ENCODE measurements at places on chromosomes 5 and 9.

DNA sequence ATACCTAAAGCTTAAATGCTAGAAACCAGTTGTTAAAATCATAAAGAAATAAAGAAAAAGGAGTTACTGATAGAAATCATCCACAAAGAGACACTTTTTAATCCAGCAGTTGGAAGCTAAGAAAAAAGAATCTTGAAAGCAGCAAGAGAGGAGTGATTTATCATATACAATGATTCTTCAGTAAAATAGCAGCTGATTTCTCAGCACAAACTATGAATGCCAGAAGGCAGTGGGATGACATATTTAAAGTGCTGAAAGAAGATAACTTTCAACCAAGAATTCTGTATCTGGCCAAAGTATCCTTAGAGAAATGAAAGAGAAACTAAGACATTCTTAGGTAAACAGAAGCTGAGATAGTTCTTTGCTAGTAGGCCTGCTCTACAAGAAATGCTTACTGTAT, 366.0 kb downstream of the HTR1A start:
- DNase-seq = no peak

- no peak for DNase-seq
These were observed 26.9 kb upstream of the PCA3 start for GRCh38 chr9:76737154-76737902.

GRCh38 chr5:85441156-85441555, 1056.5 kb upstream of the EDIL3 start:
- DNase-seq = no peak

- no peak for DNase-seq
These were observed 1.2 kb downstream of the G3BP1 start for GRCh38 chr5:151772846-151773561.

- DNase-seq = no peak
These were observed 9.4 kb downstream of the TSC1 start for GRCh38 chr9:132935026-132935425.

GRCh38 chr5:61028382-61028781, 83.4 kb downstream of the NDUFAF2 start:
- DNase-seq = no peak
